Esophagus muscularis mucosa (tissue), 4 donors: ENCODE measurements at places on chromosomes 13 and 19. TPM values are rescaled to one million over a fixed set of nuclear protein-coding genes. Genes with fewer than 3 reads are reported as not detected.

Gene ZNF443
- 5.4 TPM for total RNA-seq

GRCh38 chr19:449916-450315 lies 10.9 kb downstream of the SHC2 start:
- H3K36me3 ChIP-seq, result peaks cover 9% of the 10 kb centered on the region
- H3K27me3 ChIP-seq, result no peaks in the 10 kb centered on the region
- DNase-seq, result no peak
- no peak overlapping the region for H3K4me3 ChIP-seq
- H3K27ac ChIP-seq, result no peak overlapping the region

DNA sequence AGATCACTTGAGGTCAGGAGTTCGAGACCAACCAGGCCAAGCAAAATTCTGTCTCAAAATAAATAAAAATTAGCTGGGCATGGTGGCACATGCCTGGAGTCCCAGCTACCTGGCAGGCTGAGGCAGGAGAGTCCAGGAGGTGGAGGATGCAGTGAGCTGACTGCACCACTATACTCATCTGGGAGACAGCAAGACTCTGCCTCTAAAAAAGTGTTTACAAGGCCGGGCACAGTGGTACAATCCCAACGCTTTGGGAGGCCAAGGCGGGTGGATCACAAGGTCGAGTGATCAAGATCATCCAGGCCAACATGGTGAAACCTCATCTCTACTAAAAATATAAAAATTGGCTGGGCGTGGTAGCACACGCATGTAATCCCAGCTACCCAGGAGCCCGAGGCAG lies 4.2 kb upstream of the DAPK3 start:
- peaks cover 19% of the 10 kb centered on the region for H3K4me1 ChIP-seq
- no peak for DNase-seq
- peaks cover 53% of the 10 kb centered on the region for H3K36me3 ChIP-seq
- no peaks in the 10 kb centered on the region for H3K27me3 ChIP-seq
- H3K27ac ChIP-seq, result no peak overlapping the region

Gene DAPK3
- total RNA-seq, result 226 TPM

- no peak overlapping the region for H3K27ac ChIP-seq
- peaks cover 35% of the 10 kb centered on the region for H3K4me1 ChIP-seq
- peaks cover 37% of the 10 kb centered on the region for H3K27me3 ChIP-seq
- DNase-seq, result no peak
- no peak overlapping the region for H3K4me3 ChIP-seq
Observed at GRCh38 chr19:5479958-5480357, 24.7 kb downstream of the ZNRF4 start.

Gene CERS1
- 1.2 TPM for total RNA-seq

GRCh38 chr13:26919311-26919710 lies 158.7 kb upstream of the GPR12 start:
- H3K4me1 ChIP-seq, result peaks cover 13% of the 10 kb centered on the region
- H3K27ac ChIP-seq, result no peak overlapping the region
- no peak overlapping the region for H3K4me3 ChIP-seq
- peaks cover 4% of the 10 kb centered on the region for H3K27me3 ChIP-seq

Gene CFAP97D2
- not detected for total RNA-seq

- peaks cover 12% of the 10 kb centered on the region for H3K4me1 ChIP-seq
- H3K27me3 ChIP-seq, result peaks cover 9% of the 10 kb centered on the region
- H3K4me3 ChIP-seq, result peak within 1 kb of the TSS; percentile 73
- peak within 1 kb of the TSS; percentile 69 for H3K27ac ChIP-seq
Observed at GRCh38 chr19:14031719-14032480, at the start of gene IL27RA. IL27RA (plus strand) TSS chr19:14031762; CDS start chr19:14031873, 111 bp downstream.

Gene CEACAM19
- 4.8 TPM for total RNA-seq

DNA sequence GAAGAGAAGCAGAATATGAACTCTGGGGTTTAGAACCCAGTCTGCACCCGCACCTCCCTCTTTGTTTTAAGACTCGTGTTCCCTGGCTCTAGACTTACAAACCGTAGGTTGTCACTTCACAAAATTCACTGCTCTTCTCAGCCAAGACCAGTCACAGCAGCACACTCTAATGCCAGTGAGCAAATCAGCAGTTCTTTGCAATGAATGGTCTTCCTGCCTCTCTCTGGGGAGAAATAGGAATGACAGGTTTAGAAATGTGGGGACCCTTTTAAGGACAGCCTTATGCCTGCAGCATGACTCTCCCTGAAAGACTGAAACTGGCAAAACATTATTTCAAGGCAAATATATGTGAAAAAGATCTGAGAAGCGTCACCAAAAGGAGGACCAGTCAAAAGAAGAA lies 156.9 kb downstream of the KCTD15 start:
- H3K36me3 ChIP-seq, result no peaks in the 10 kb centered on the region
- H3K4me1 ChIP-seq, result no peaks in the 10 kb centered on the region
- no peak overlapping the region for H3K27ac ChIP-seq
- DNase-seq, result peak; percentile 47
- H3K4me3 ChIP-seq, result no peak overlapping the region

DNA sequence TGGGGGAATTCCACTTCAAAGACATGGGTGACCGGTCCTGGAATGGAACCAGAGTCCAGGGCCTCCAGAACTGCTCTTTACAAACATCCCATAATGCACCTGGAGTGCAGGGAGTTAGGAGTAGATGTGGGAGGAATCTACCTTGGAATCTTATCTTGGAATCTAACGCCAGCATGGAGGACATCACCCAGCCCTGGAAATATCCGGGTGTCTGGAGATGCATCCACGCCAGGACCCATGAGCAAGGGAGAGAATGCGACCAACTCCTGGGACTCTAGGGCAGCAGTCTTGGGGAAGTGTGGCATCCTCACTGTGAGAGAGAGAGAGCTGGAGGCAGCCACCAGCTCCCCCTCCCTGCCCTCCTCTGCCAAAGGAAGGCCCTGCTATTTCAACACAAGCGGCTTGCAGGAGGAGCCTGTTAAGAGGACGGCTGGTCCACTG lies 211.8 kb downstream of the UQCRFS1 start:
- no peaks in the 10 kb centered on the region for H3K27me3 ChIP-seq
- no peak overlapping the region for H3K4me3 ChIP-seq
- no peak overlapping the region for H3K27ac ChIP-seq
- no peak for DNase-seq

DNA sequence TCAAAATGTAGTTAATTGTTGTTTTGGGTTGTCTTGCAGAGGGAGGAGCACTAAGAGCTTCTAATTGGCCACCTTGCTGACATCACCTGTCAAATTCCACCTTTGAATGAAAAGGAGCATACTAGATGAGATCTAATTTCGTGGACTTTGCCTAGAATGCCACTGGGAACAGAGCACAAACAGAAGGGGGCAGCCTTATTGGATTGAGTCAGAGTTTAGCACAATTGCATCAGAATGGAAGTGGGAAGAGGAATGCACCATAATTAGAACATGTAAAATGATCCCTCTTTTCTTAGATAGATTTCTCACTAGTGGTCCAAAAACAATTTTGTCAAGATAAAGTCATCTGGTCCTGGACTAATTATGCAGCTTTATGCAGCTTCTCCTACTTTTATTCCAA lies 1552.2 kb downstream of the PCDH9 start:
- DNase-seq, result no peak
- no peak overlapping the region for H3K4me3 ChIP-seq
- H3K4me1 ChIP-seq, result no peaks in the 10 kb centered on the region
- no peaks in the 10 kb centered on the region for H3K36me3 ChIP-seq
- no peak overlapping the region for H3K27ac ChIP-seq

- no peak overlapping the region for H3K4me3 ChIP-seq
- H3K27me3 ChIP-seq, result no peaks in the 10 kb centered on the region
- peak overlapping the region; percentile 85 for H3K27ac ChIP-seq
Observed at GRCh38 chr13:109243311-109243951, 543.0 kb downstream of the IRS2 start.

Gene DMKN
- total RNA-seq, result 1.7 TPM

Gene EMP3
- 54.8 TPM for total RNA-seq

- H3K27me3 ChIP-seq, result peaks cover 30% of the 10 kb centered on the region
- H3K4me3 ChIP-seq, result peak within 1 kb of the TSS; percentile 64
- peak within 1 kb of the TSS; percentile 70 for H3K27ac ChIP-seq
- peaks cover 18% of the 10 kb centered on the region for H3K4me1 ChIP-seq
Observed at GRCh38 chr19:44051650-44052402, at the start of gene ZNF223. ZNF223 (plus strand) TSS chr19:44052036; CDS start chr19:44055177, 3,141 bp downstream.

DNA sequence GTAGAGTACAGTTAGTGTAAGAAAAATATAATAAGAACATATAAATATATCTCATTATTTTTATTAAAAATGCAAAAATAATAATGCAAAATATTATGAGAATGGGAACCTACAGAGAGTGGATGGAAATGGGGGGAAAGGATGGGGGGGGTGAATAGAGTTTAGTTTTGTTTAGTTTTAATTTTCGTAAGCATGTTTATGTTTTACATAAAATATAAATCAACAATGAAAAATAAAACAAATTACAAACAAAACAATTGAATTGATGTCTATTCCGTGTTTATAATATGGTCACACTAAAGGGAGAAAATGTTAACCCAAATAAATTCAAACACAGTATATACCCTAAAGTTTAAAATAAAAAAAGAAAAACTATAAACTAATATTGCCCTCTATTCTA lies 1717.4 kb upstream of the SPRY2 start:
- no peaks in the 10 kb centered on the region for H3K36me3 ChIP-seq
- H3K27me3 ChIP-seq, result no peaks in the 10 kb centered on the region
- no peak overlapping the region for H3K4me3 ChIP-seq
- no peak for DNase-seq
- H3K27ac ChIP-seq, result no peak overlapping the region
- no peaks in the 10 kb centered on the region for H3K4me1 ChIP-seq

GRCh38 chr13:20414546-20415305 lies 110.9 kb downstream of the CRYL1 start:
- peaks cover 5% of the 10 kb centered on the region for H3K36me3 ChIP-seq
- H3K4me1 ChIP-seq, result peaks cover 5% of the 10 kb centered on the region
- H3K27ac ChIP-seq, result no peak overlapping the region
- DNase-seq, result no peak
- H3K27me3 ChIP-seq, result no peaks in the 10 kb centered on the region
- no peak overlapping the region for H3K4me3 ChIP-seq

- peak overlapping the region; percentile 34 for H3K27ac ChIP-seq
- DNase-seq, result no peak
Observed at GRCh38 chr13:50991579-50992521, 82.3 kb downstream of the RNASEH2B start.

DNA sequence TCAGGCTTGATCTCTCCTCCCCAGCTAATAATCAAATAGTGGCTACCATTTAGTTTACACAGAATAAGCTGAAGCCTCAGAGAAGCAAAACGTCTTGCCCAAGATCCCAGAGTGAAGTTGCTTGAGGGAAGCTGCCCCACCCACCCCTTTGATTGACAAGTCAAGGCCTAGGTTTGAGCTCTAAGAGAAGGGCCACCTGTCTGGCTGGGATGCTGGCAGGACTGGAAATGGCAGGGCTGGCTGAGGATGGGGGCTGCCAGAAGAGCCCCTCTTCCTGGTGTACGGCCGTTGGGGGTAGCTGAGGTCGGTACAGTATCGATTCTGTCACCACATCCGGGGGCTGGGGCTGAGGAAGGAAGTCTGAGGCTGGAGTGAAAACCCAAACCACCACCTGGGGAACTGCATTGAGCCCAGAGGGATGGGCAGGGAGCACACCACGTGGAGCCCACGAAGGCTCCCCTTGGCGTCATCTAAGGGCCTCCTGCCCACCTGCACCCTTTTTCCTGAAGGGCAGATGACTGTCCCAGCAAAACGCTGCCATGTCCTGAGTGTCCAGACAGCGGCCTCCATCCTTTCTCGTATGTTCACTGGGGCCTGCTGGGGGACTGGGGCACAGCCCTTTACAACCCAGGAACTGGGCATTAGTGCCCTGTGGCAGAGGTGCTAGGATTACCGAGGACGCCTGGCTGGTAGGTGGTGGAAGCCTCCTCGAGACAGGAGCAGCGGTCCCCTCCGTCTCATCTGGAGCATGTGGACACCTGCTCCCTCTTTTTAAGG lies 1.4 kb upstream of the PRKD2 start:
- H3K4me3 ChIP-seq, result peak overlapping the region; percentile 84
- no peak for DNase-seq
- H3K36me3 ChIP-seq, result peaks cover 41% of the 10 kb centered on the region
- H3K27ac ChIP-seq, result peak overlapping the region; percentile 91
- H3K4me1 ChIP-seq, result peaks cover 42% of the 10 kb centered on the region
- H3K27me3 ChIP-seq, result no peaks in the 10 kb centered on the region

Gene TPRX2
- total RNA-seq, result not detected

- no peak for DNase-seq
- H3K4me3 ChIP-seq, result no peak overlapping the region
- H3K27ac ChIP-seq, result no peak overlapping the region
Observed at GRCh38 chr13:100532090-100532766, 56.4 kb downstream of the GGACT start.

DNA sequence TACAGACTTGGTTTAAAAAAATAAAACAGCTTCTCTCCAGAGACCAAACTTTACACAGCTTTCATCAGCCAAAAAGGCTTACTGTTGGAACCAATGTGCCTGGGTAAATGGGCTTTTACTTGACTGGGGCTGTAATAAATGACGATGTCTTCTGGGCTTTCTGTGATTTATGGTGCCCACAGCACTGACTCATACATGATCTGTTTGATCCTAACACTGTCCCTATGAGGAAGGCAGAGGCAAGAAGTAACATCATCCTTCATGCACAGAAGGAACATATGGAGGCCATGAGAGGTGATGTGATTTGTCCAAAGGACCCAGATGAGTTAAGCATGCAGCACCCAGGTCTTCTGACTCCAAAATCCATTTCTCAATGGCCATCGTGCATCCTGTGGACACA lies 77.4 kb downstream of the DOCK9 start:
- no peak overlapping the region for H3K27ac ChIP-seq
- H3K27me3 ChIP-seq, result no peaks in the 10 kb centered on the region
- peaks cover 85% of the 10 kb centered on the region for H3K36me3 ChIP-seq
- no peak overlapping the region for H3K4me3 ChIP-seq

Gene KCNRG
- total RNA-seq, result 3.0 TPM

- H3K4me3 ChIP-seq, result no peak overlapping the region
- DNase-seq, result no peak
Observed at GRCh38 chr13:93108111-93108601, 118.5 kb upstream of the GPC6 start.

Gene USHBP1
- total RNA-seq, result 12.0 TPM

Gene FSD1
- total RNA-seq, result not detected

Gene C1QTNF9B
- total RNA-seq, result not detected

- no peaks in the 10 kb centered on the region for H3K4me1 ChIP-seq
- no peak overlapping the region for H3K27ac ChIP-seq
- H3K36me3 ChIP-seq, result peaks cover 40% of the 10 kb centered on the region
- no peak overlapping the region for H3K4me3 ChIP-seq
- no peaks in the 10 kb centered on the region for H3K27me3 ChIP-seq
Observed at GRCh38 chr13:112849500-112849899, 119.5 kb upstream of the MCF2L start.

Gene PEX11G
- total RNA-seq, result 1.7 TPM

DNA sequence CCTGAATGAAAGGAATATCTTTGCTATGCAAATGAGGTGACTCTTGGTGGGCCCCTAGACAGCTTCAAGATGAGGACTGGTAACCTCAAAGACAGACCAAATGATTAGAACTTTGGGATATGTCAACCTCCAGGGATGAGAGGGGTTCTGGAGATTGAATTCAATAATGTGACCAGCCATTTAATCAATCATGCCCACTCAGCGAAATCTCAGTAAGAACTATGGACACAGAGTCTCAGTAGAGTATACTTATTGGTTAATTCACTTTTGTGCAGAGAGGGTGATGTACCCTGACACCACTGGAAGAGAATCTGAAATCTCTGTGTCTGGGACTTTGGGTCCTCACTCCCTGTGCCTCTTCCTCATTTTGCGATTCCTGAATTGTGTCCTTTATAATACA lies 662.8 kb downstream of the OLFM4 start:
- no peaks in the 10 kb centered on the region for H3K36me3 ChIP-seq
- DNase-seq, result no peak
- H3K4me1 ChIP-seq, result no peaks in the 10 kb centered on the region
- H3K27me3 ChIP-seq, result no peaks in the 10 kb centered on the region
- no peak overlapping the region for H3K27ac ChIP-seq

- peak overlapping the region; percentile 97 for H3K4me3 ChIP-seq
- peaks cover 53% of the 10 kb centered on the region for H3K4me1 ChIP-seq
- DNase-seq, result no peak
- no peaks in the 10 kb centered on the region for H3K27me3 ChIP-seq
Observed at GRCh38 chr13:28657784-28658538, 969 bp upstream of the POMP start.
